Neural crest cell (in vitro differentiated cells): ENCODE measurements at places on chromosomes 3 and 15. TPM values are rescaled to one million over a fixed set of nuclear protein-coding genes. Genes with fewer than 3 reads are reported as not detected.
A peak's percentile ranks its signal among the peaks of the same experiment; 100 is the strongest.

DNA sequence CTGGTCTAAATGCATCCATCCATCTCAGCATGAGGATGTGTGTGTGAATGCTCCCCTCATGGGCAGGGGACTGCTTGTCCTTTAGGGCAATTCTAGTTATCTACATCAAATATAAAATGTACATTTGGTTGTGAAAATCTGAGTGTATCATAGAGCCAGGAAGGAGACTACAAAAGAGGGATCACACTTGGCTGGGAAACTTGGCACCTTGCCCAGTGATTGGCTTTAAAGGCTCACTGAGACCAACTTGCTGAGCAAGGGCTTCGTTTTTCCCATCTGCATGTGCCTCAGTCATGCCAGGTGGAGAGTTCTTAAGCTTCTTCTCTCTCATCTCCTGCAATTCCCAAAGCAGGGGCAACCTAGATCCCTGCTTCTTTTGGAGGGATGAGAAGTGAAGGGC lies 5.2 kb downstream of the CAPN3 start:
- no peak for DNase-seq
- H3K4me3 ChIP-seq: no peak overlapping the region
- H3K36me3 ChIP-seq: no peaks in the 10 kb centered on the region
- H3K4me1 ChIP-seq: no peaks in the 10 kb centered on the region

ASB14 gene
- total RNA-seq: not detected in 2 replicates

DNA sequence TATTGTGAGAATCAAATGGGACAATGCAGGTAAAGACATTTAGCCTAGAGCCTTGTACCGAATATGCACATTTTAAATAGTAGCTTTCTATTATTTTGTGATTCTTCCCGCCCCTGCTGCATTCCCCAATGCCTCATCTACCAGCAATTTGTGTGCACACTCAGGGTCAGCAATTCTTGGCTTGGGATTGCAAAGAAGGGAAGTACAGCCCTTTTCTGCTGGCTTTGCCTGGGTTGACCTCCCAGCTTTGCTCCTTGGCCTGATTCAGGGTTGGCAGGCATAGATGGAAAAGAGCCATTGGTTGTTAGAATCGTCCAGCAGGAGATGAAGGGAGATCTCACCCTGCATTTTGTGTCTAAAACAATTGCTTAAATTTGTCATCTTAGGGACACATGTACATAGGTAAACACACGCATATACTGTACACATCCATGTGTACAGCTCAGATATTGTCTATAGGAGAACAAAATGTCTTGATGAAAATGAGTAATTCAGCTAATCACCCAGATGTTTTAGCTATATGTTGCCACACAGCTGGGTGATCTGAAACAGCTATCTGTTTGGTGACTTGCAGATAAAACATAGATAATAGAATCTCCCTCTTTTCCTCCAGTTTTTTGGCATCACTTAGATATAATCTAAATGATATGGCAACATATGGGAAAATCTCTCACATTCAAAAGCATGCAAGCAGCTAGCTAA lies 340.9 kb upstream of the TBL1XR1 start:
- H3K27ac ChIP-seq: peak overlapping the region; percentile 66
- DNase-seq: no peak
- H3K36me3 ChIP-seq: no peaks in the 10 kb centered on the region
- H3K27me3 ChIP-seq: no peaks in the 10 kb centered on the region
- no peak overlapping the region for H3K4me3 ChIP-seq

DNA sequence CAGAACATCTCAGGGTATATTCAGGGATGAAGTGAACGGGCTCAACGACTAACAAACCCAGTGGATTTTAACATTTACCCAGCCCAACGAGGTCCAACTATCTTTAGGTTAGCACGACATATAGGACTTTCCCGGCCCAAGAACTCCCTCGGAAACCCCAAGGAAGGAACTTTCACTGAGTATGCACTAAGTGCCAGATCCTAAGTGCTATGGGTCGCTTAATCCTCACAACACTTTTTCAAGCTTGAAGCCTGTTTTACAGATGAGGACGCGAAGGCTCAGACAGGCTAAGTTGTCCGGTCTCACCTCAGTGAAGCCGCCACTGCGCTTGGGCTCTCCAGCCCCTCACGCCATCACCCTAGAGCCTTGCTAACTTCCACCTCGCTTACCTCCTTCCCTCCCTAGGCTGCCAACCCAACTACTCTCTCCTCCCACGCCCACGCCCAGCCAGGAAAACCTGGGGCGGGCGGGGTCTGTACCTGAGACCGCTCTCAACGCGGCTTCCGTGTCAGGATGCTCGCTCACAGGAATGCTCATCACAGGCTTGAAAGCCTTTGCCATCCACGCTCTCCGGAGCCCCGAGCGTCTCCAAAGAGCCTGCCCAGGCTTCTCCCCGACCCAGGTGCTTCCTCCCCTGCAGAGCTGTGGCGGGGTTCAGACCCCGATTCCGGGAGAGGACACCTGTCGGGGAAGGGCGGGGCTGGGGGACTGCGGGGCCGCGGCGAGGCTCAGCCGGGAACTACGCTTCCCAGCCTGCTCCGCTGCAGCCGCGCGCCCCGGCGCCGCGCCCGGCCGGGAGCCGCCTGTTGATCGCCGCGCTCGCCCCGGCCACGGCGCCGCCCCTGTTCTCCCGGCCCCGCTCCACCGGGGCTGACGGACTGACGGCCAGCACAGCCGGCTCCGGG lies at the start of gene TMOD2:
Gene TMOD2 (plus strand): TSS at position 806 of the 905 bp plus-strand sequence. CDS start 14,845 bp downstream, outside the sequence.
- peak within 1 kb of the TSS; percentile 95 for H3K4me3 ChIP-seq
- DNase-seq: peak; percentile 35
- peaks cover 25% of the 10 kb centered on the region for H3K4me1 ChIP-seq
- peaks cover 67% of the 10 kb centered on the region for H3K27me3 ChIP-seq

DNA sequence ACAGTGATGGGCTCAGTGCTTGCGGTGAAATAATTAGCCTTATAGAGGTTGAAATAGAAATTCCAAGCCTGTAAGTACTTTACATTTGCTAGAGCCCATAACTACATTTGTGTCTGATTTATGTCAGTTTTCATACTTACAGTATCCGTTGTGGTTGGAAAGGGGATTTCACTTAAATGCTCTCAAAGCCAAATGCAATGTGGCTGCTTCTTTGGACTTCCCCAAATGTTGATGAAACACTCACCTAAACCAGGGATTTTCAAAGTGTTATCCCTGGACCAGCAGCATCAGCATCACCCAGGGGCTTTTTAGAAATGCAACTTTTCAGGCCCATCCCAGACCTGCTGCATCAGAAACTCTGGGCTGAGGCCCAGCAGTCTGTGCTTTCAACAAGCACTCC lies 378.7 kb downstream of the MCTP2 start:
- H3K27ac ChIP-seq: no peak overlapping the region
- H3K27me3 ChIP-seq: no peaks in the 10 kb centered on the region
- DNase-seq: no peak
- peaks cover 8% of the 10 kb centered on the region for H3K4me1 ChIP-seq

DNA sequence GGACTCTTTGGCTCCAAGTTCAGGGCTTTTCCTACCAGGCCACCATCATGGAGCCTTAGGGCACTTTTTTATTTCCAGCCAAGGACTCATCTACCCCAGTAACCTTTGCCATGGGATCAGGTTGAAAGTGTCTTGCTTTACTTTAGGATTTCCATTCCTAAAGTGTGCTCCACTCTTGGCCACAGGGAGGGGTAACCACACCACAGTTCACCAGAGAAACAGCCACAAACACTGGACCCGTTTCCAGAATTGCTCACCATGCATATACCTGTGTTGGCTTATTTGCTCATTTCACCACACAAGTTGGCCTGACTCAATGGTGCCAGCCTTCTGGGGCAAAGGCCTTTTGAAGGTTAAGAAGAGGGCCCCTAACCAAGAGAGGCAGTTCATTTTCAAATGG lies 70.6 kb upstream of the RAD18 start:
- H3K27ac ChIP-seq: no peak overlapping the region
- H3K36me3 ChIP-seq: peaks cover 2% of the 10 kb centered on the region
- DNase-seq: no peak
- no peaks in the 10 kb centered on the region for H3K27me3 ChIP-seq
- no peak overlapping the region for H3K4me3 ChIP-seq

- DNase-seq: no peak
- no peaks in the 10 kb centered on the region for H3K27me3 ChIP-seq
- no peak overlapping the region for H3K27ac ChIP-seq
- no peak overlapping the region for H3K4me3 ChIP-seq
Observed at GRCh38 chr3:192079098-192079497, 618.1 kb downstream of the PYDC2 start.

SENP2 gene
- total RNA-seq: 46.7 and 55.6 TPM in 2 replicates

GRCh38 chr3:23662079-23662617 lies 143.6 kb upstream of the UBE2E1 start:
- H3K4me3 ChIP-seq: no peak overlapping the region
- no peaks in the 10 kb centered on the region for H3K36me3 ChIP-seq
- H3K27me3 ChIP-seq: no peaks in the 10 kb centered on the region
- no peak overlapping the region for H3K27ac ChIP-seq
- no peak for DNase-seq
- peaks cover 22% of the 10 kb centered on the region for H3K4me1 ChIP-seq
